ENCODE measurements at places on chromosomes 5 and 9.
A peak's percentile ranks its signal among the peaks of the same experiment; 100 is the strongest.

DNA sequence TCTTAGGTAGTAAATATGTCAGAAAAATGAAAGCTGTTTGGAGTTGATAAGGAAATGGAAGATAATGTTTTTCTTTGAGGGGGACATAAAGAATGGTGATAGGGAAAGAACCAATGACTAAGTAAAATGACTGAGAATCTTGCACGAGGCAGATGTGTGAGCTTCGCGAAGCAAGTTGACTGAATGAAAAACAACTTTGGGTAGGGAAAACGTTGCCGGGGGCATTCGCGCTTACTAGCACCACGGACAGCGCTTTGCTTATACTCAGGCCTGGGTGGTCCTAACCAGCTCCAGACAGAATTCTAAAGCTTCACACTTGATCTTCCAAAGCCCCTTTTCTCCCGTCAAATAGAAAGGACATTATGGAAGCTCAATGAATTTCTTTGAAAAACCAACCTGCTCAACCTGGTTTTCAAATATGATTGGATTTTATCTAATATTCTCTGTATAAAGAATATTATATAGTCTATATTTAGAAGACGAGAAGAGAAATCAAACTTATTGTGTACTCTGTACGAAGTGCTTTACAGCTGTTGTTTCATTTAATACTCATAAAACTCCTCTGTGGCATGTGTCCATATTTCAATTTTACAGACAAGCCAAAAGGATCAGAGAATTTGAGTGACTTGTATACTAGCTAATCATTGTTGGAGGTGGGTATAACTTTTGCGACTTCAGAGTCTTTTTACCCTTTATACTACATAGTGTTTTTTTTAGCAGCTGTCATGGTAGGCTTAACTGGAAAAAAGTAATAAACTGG, 1.9 kb upstream of the CDKN2B start:
- DNase-seq: no peak

DNA sequence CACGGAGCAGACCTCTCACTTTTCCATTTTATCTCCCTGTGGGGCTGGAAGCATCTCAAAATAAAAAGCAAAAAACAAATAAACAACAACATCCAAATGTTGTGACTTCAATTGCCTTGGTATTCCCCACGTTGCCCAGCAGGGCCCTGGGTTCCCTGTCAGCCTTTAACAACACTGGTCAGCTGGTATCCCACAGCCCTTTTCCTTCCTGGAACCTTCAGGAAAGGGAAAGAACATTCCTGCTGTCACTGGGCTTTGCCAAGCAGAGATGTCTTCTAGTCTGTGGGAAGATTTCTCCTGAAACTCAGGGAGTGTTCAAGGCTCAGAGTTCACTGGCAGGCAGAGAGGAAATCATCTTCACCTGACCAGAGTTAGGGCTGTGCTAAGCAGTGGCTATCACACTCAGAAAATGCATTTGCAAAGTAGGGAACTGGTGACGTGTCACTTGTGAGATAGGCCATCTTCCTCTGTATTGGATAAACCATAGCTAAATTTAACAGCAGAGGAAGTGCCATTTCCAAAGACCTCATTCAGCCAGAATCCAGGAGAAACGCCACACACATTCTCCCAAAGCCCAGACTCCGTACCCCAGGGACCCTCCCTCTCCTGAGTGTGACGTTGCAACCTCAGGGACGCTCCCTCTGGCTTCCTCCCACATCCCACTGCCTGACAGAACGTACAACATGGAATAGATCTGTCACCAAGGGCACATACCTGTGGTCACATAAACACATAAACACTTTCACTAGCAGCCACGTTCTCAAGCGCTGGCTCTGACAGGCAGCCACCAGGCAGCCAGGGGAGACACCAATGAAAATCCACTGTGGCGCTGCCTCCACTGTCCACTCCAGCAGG, 274.0 kb upstream of the DAPK1 start:
- no peak for DNase-seq

DNA sequence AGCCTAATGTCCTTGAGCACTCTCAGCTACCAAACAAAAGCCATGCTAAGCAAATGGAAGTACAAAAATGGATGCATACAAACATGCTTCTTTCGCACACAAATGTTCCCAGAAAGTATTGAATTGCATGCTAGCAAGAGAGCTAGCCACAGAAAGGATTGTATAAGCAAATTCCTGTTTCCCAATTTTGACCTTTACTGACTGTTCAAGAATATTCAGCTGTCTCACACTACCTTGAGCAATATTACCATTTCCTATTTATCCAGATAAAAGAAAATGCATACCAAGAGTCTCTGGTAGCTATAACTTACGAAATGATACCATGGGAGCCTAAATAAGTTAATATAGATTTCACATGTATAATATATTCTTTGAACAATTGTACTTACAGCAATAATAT, 264.6 kb downstream of the TMEM167A start:
- DNase-seq: no peak

GRCh38 chr9:107309271-107309670, 26.2 kb downstream of the RAD23B start:
- DNase-seq: no peak

- DNase-seq: no peak
These were observed 80.5 kb downstream of the RAI14 start for GRCh38 chr5:34736445-34737115.

DNA sequence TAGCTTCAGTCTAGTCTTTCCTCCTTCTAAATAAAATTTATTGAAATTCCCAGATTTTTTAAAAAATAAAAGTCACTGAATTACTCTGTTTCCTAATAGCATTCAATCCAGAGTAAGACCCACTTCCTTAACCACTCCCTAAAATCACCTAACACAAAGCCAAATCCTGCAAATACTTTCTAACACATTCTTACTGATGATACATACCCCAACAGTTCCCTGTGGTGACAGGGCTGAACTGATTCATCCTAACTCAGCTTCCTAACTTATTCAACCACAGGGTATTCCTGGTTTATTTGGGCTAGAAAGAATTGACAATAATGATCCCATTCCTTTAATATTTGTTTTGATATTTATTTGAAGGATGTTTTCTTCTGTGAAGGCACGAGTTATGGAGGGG, 40.7 kb upstream of the ZNF300 start:
- DNase-seq: no peak

DNA sequence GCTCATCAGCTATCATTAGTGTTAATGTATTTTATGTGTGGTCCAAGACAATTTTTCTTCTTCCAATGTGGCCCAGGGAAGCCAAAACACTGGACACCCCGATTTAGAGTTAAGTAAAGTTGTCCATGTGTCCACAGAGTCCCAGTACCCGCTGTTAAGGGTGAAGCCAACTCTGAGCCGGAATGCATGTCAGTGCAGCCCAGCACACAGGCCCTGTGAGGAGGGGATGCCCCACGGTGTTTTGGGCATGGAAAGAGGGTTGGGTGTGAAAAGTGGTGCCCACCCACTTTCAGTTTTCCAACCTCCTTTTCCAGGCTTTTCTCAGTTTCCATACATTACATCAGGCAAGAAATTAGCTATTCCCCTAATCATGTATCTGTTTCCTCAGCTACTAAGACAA, 24.4 kb downstream of the SHC3 start:
- peak; percentile 18 for DNase-seq

- no peak for DNase-seq
These were observed 217.9 kb upstream of the VLDLR start for GRCh38 chr9:2403701-2404100.

GRCh38 chr5:29662876-29663275, 1530.6 kb upstream of the CDH6 start:
- DNase-seq: no peak

DNA sequence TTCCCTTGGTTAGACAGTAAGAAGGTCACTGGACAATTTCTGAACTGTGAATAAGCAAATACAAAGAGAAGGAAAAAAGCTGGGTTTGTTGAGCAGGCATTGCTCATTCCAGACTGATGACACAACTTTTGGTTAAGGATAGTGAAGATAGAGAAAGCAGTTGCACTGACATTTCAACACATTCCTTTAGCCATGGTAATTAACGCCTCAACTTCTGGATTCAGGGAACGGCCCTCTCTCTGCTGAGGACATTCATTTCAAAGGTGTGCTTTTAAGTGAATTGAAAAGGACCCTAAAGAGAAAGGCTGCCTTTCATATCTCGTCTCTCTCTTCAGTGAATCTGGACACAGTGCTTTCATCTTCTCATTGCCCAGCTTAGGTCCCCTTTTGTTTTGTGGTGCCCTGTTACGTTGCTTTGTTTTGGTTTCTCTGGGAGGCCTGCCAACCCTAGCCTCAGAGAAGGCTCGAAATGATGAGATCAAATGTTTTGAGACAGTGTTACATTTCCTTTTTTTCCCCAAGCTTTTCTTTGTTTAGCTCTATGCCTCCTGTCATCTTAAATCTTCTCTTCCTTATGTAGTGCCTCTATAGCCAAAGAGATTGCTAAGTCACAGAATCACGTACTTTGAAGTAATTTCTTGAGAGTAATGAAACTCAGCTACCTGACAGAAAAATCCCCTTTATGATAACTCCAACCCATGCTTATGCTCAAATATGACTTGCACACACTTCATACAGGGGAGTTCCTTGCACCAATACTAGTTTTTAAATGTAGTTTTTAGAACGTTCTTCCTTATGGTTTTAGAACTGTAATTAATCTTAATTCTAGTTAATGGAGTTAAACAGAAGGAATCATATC, 94.4 kb upstream of the IFNE start:
- peak; percentile 50 for DNase-seq

DNA sequence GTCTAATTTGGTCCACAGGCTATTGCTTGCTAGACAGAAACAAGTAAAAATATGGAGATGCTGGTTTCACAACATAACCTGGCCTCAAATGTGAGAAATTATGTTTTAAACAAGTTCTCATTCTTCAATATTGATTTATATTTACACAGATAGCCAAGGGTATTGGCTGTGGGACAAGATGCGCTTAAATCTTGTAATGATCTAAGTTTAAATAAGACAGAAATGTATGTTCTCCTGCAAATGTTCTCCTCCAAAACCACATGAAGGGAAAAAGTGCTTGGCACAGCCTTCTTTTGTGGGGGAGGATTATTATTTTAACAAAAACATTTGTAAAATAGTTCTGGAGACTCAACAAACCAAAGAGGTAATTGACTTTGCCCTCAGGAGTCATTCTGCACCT, 356.0 kb downstream of the DMAC1 start:
- DNase-seq: no peak

- no peak for DNase-seq
These were observed 17.4 kb upstream of the FCN1 start for GRCh38 chr9:134935056-134935640.

- DNase-seq: no peak
These were observed 202.6 kb downstream of the DENND1A start for GRCh38 chr9:123727332-123727731.

GRCh38 chr9:128188209-128188608, 3.2 kb downstream of the CIZ1 start:
- DNase-seq: no peak

GRCh38 chr5:90112033-90112692, 297.4 kb downstream of the CETN3 start:
- DNase-seq: no peak

DNA sequence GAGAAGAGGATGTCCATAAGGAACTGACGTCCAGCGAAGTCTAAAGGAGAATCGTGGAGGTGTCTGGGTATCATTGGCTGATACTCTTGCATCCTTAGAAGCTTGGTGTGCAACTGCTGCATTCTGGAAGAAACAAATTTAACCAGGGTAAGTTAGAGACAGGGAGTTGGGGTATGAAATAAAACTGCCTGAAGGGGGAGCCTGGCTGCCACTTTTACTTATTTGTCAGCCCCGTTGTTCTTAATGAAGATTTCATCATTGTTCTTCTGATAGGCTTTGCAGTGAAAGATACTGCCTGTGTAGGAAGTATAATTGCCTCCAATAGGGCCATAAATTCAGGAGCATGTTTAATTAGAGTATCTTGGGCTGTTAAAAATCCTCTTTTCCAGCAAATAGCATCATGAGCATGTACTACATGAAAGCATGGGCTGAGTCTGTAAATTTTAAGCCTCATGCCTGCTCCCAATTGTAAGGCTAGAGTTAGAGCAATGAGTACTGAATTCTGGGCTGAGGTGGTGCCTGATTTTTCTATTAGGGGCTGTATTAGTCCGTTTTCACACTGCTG, 1264.5 kb upstream of the ACO1 start:
- peak; percentile 34 for DNase-seq

- no peak for DNase-seq
These were observed 551.0 kb downstream of the KIF4B start for GRCh38 chr5:155564541-155564940.

GRCh38 chr5:149887622-149888183, 56.9 kb downstream of the PDE6A start:
- DNase-seq: no peak

DNA sequence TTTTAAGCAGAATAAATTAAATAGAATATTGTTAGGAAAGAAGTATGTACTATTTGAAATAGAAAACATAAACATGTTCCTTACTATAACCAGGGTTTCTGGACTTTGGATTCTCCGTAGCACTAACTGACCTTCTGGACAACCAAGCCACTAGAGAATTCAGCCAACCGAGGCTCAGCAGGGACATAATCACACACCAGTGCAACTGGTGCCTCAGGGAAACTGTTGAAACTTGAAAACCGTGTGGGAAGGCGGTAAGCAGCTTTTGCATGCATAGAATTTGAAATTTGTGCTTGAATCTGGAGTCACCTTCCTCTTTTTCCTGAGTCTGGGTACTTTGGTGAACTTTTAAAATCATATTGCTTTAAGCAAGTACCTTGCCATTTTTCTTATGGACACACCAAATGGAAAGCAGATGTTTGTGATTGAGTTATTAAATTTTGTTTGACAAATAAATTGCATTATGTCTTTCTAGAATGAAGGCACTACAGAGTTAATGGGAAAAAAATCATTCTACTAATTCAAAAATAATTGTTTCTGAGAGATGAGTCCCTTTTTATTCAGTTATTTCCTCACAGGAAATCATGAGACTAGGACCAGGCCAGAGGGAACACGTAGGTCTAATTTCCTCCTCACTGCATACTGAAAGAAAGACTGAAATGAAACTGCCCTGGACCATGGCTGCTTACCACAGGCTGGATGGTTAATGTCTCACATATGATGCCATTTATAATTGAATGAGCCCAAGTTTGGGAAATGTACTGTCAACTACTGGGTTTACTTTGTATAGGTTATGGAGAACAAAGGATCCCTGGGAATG, 20.6 kb upstream of the SCAMP1 start:
- no peak for DNase-seq

- no peak for DNase-seq
These were observed 9.1 kb upstream of the SLC28A3 start for GRCh38 chr9:84349671-84350070.

GRCh38 chr5:133792655-133793054, 175.8 kb downstream of the C5orf15 start:
- no peak for DNase-seq

Measured in activated CD4-positive, alpha-beta T cell treated with anti-CD3 and anti-CD28 coated beads for 48 hours (primary cell).